ENCODE measurements at places on chromosomes 3 and 15.

DNA sequence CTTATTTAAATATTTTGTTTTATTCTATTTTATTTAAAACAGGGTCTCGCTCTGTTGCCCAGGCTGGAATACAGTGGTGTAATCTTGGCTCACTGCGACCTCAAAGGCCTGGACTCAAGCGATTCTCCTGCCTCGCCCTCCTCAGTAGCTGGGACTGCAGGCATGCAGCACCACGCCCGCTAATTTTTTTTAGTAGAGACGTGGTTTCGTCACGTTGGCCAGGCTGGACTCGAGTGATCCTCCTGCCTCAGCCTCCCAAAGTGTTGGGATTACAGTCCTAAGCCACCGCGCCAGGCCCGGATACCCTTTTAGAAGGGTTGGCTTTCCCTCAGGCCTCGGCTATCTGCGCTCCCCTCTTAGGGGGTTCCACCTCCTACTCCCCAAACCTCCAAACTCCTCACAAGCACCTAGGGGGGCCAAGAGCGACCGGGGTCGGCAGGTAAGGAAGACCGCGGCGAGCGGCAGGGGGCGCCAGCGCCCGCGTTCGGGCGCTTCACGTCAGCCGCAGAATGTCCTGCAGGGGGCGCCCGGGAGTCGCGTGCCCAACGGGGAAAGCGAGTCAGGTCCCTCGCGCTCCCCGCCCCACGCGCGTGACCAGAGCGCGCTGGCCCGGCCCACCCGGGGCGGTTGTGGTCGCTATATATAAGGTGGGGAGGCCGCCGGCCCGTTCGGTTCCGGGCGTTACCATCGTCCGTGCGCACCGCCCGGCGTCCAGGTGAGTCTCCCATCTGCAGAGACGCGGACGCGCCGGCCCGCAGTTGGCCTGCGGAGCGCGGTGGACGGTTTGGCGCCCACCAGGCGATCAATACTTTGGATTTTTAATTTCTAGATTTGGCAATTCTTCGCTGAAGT lies 51.8 kb upstream of the GATM start:
- DNase-seq = no peak

DNA sequence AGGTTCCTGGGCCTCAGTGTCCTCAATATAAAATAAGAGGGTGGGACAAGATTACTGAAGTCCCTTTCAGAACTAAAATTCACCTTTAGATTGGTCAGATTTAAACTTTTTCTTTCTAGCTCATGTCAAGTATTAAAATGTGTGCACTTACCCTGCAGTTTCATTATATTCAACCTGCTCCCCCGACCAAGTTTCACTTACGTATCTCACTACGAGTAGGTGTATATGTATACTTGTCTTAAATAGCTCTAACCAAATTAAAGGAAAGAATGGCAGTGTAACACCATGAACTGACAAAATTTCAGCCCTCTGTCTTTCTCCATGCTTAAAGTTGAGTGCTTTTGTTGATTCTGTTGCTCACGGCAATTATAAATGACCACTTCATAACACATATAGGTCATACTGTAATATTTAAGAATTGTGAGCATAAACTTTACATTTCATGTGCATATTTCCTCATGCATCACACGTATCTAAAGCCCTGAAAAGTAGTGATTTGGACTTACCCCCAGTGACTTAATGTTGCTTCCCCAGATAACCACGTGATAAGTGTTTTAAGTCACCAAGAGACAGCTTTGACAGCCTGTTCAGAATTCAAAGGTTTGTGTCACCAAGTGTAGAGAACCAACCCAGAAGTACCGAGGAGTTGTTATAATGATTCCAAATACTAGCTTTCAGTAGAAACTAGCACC lies 70.0 kb downstream of the PGPEP1L start:
- no peak for DNase-seq

DNA sequence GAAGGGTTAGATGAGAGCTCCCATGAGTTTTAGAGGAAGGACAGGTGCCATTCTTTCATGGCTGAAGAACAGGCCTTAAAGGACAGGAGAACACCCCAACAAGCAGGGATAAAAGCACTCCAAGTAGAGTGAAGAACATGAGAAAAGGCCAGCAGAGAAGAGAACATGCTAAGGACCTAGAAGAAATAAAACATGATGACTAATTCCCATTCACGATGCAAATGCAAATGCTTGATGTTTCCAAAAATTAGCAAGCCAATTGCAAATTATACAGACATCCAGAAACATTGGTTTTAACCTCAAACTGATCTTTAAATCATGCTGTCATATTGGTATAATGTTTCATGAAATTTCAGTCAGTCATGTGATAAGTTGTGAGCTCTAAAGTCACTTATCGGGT lies 241.7 kb downstream of the CNTN3 start:
- no peak for DNase-seq

GRCh38 chr15:40306371-40306770 lies 1.4 kb downstream of the PLCB2 start:
- no peak for DNase-seq

- DNase-seq = no peak
These were observed 61.9 kb upstream of the TLE3 start for GRCh38 chr15:70159713-70160009.

DNA sequence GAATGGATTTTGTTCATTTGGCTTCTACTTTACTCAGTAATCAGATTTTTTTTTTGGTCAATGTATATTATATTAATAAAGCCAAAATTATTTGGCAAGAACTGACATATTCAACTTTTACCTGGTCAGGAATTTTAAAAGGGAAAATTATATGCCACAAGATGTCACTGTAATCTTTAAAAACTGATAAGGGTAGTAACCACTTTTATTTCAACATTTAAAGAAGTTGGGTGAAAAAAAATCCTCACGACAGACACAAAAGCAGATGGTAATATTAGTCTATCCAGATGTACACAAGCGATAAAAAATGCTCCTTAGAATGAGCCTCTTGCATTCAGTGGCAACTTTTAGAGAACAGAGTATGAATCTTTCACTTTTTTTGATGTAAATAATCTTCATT lies 101.9 kb downstream of the SERPINI1 start:
- peak; percentile 3 for DNase-seq

DNA sequence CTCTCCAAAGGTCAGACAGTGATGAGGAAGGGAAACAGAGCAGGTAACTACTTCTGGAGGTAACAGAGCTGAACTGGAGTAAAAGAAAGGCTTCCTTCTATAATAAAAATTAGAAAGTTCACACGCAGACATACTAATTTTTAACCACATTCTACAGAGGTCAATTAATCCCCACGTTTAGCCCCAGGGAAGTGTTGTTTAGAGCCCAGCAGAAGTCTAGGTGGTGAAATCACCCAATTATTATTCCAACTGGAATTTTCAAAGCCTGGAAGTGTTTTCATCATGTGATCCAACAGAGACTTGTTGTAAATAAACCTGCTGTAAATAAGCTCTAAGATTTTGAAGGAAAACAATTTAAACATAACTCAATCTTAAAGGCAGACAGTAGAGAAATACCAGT lies 6.8 kb downstream of the ALDH1A2 start:
- DNase-seq = peak; percentile 93

- no peak for DNase-seq
These were observed 26.9 kb upstream of the CACNA2D2 start for GRCh38 chr3:50530001-50530970.

DNA sequence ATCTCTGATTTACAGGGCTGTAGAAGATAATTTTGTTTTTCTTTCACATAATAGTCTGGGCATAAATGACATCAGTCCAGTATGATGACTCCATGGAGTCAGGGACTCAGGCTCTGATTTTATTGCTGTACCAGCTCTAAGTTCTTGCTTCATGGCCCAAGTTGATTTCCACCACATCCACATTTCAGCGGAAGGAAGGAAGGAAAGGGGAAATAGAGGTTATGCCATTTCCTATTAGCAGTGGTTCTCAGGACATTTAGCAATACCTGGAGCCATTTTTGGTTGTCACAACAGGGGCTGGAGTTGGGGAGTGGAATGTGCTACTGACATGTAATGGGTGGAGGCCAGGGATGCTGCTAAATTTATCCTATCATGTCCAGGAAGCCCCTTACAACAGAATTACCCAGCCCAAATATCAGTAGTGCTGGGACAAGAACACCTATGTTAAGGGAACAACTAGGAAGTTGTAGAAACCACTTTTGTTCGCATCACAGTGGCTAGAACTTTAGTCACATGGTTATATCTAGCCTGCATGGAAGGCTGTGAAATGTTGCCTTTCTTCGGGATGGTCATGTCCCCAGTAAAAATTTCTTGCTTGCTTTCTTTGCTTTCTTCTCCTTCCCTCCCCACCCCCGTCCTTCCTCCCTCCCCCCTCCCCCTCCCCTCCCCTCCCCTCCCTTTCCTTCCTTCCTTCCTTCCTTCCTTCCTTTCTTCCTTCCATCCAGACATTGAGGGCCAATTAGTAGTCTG lies 42.1 kb downstream of the OXSR1 start:
- no peak for DNase-seq

GRCh38 chr3:144852999-144853398 lies 881.4 kb downstream of the DIPK2A start:
- no peak for DNase-seq

DNA sequence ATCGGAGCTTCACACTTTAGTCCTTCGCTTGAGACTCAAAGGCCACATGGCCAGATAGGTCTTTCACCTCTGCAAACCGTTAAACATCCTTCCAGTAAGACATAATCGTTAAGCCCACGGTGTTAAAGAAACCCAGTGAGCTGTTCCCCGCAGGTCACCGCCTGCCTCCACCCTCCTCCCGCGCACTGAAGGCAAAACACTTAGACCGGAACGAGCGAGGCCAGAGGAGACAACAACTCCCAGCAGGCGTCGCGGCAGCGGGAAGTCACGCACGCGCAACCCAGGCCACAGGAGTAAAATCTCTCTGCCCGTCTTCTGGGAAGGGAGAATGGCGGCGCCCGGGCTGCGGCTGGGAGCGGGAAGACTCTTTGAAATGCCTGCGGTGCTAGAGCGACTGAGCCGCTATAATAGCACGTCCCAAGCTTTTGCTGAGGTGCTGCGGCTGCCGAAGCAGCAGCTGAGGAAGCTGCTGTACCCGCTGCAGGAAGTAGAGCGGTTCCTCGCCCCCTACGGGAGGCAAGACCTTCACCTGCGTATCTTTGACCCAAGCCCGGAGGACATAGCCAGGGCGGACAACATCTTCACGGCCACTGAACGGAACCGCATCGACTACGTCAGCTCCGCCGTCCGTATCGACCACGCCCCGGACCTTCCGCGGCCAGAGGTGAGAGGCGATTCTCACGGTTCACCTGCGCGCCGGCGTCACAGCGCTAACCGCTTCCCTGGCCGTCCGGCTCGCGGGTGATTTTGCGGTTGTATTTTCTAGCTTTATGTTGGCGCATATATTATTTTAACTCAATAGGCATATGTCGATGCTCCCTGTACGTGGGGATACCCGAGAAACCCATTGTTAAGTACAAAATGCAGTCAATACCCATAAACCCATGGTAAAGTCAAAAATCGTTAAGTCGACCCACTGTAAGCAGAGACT lies at the start of gene GTPBP8:
GTPBP8 (plus strand) TSS at position 313 of the 931 bp plus-strand sequence; CDS start at position 329, 16 bp downstream.
- DNase-seq = peak; percentile 84

DNA sequence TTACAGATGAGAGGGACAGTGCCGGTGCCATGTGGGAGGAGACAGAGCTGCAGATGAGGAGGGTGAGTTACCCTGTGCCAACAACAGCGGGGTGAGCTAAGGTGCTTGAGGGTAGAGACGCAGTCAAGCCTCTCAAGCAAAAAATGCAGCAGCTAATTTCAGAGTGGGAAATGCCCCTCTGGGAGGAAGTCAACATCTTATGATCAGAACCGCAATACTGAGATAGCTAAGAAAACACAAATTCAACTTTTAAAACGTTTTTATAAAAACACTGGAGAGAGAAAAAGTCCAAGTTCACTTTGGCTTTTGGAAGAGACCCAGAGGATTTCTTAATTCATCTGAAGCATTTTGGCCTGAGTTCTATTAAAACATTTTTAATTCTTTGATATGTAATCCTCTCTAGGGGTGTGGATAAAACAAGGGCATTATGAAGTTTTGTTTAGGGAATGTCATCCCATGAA lies 319.2 kb downstream of the SLC9A9 start:
- peak; percentile 27 for DNase-seq

GRCh38 chr3:38054499-38055001 lies 15.5 kb downstream of the DLEC1 start:
- no peak for DNase-seq

GRCh38 chr3:117515309-117515708 lies 805.7 kb downstream of the TUSC7 start:
- no peak for DNase-seq

GRCh38 chr3:23594894-23595670 lies 210.7 kb upstream of the UBE2E1 start:
- DNase-seq = no peak

DNA sequence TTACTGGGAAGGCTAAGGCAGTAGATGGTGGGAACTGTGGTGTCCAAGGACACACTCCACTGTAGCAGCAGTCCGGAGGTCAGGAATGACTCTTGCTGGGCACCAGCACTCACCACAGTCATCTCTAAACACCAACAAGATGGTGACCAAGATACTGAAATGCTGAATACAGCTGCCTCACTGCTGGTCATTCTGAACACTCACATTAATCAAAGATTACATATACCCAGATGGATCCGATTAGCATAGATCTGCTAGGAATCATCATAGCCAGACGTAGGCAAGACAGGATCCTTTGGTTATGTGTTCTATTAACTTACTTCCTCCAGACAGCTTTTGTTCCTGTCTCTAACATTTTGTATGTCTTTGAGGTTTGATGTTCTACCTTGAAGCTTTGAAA lies 134.9 kb upstream of the BFSP2 start:
- DNase-seq = no peak

GRCh38 chr3:106268696-106269095 lies 399.9 kb upstream of the CBLB start:
- no peak for DNase-seq

GRCh38 chr3:58151637-58152036 lies 59.1 kb downstream of the DNASE1L3 start:
- DNase-seq = no peak

GRCh38 chr3:101381809-101382208 lies 61.4 kb upstream of the IMPG2 start:
- peak; percentile 50 for DNase-seq

- no peak for DNase-seq
These were observed 161.4 kb downstream of the WNT7A start for GRCh38 chr3:13718436-13718835.

DNA sequence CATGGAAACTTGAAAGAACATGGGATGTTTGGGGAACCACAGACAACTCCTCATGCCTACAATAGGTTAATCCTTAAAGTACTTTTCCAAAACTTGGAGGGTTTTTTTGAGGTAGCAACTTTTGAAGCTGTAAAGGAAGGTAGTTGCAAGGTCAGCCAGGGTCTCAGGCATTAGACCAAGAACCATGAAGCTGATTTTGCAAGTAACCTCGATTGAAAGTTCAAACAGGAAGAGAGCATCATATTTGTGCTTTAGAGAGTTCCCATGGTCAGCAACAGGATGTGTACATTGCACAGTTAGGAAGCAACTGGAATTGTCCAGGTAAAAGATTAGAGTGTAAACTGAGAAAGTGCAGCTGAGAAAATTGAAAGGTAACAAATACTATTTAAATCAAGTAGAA lies 199.8 kb upstream of the NR2F2 start:
- peak; percentile 7 for DNase-seq
